ENCODE measurements at places on chromosomes 5 and 9. TPM values are rescaled to one million over a fixed set of nuclear protein-coding genes. Genes with fewer than 3 reads are reported as not detected.
A peak's percentile ranks its signal among the peaks of the same experiment; 100 is the strongest.

DNA sequence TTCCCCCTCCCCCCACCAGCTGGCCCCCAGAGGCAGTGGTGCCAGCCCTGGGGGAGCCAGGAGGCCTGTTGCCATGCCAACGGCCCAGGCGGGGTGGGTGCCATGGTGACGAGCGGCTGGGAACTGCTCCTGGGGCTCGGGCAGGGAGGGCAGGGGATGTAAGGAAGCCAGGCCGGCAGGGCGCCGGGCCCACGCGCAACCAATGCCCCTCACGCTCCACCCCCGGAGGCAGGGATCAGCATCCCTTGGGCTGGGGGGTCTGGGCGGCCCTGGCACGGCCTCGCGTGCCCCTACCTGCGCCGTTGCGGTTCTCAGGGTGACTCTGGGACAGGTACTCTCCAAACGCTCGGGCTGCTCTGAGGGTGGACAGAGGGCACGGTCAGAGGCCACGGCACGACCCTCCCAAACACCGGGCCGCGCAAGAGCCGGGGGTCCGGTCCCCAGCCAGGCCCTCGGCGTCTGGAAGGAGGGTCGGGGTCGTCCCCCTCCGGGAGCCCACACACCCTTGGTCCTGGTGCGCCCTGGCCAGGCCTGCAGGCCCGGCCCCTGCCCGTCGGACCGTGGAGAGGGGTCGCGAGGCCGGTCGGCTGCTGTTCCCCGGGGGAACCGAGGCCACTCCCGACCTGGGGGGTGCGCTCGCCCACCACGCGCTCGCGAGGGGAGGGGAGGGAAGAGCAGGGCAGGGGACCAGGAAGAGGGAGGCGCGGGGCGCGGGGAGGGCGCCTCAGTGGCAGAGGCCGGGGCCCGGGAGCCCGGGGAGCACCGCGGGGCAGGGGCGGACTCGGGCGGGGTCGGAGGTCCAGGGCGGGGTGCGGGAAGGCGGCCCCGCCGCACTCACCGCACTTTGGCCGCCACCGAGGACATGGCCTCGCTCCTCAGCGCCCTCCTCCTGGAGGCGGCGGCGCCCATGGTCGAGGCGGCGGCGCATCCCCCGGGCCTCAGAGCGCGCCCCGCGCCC is 661 bp downstream of the NSMF start:
- DNase-seq = no peak

DNA sequence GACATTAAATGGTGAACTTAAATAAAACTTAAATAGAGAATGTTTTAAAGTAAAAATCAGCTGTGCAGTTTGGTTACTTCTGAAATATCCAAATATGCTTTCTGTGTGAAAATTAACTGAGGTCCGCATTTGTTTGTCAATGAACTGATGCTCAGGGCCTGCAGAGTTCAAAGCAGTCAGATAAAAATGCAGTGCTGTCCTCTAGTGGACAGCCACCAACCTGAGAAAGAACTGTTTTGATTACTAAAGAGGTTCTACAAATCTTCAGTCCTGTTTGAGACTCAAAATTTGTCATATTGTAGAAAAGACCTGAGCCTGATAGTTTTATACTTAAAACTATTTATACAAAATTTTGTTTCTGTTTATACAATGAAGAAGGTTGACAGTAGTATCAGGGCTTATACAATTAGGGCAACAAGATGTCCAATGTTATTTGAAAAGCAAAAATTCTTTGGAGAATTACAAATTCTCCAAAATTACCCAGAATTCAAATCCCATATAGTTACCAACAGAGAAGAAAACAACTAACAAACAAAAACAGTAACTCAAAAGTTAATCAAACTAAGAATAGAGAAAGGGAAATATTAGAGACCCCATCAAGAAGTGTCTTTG is 232.3 kb upstream of the TBCA start:
- DNase-seq = no peak

GRCh38 chr5:51384281-51384840 is 1.1 kb downstream of the ISL1 start:
- no peak for DNase-seq

SPATA31A5 gene
- not detected for total RNA-seq

RALGPS1 gene
- 4.8 TPM for total RNA-seq

DNA sequence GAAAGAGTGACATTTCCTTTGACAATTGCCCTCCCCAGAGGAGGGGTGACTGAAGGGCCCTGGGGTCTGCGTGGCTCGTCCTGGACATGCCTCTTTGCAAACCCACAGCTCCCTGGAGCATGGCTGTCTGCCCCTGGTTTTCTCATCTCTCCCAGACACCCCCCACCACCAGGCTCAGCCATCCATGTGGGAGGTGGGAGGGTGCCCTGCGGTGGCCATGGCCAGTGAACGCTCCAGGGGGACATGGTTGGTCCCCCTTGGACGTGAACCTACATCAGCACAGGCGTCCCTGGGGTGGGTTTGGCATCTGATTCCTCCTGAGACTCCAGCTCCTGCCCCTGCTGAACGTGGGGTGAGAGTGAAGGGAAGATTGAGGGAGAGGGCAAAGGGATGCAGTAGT is 67.7 kb upstream of the LMX1B start:
- DNase-seq = no peak

- DNase-seq = no peak
Measured at GRCh38 chr9:133716564-133717112, 21.5 kb downstream of the SARDH start.

DNA sequence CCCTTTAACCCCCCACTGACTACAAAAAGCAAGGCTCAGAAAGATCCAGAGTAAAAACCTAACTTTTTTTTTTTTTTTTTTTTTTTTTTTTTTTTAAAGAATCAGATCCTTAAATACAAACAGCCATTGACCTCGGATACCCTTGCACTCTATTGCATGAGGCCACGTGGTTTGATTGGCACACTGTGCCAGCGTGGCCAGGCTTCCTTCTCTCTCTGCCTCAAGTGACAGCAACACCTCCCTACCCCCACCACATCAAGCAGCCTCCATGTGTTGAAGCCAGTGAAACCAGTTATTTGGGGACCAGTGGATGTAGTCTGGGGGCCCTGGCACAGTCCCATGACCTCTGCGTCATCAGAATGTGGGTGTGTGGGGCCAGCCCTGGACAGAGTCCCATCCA is 71.4 kb downstream of the OTULIN start:
- DNase-seq = no peak

PLPP7 gene
- 13.9 TPM for total RNA-seq

DNA sequence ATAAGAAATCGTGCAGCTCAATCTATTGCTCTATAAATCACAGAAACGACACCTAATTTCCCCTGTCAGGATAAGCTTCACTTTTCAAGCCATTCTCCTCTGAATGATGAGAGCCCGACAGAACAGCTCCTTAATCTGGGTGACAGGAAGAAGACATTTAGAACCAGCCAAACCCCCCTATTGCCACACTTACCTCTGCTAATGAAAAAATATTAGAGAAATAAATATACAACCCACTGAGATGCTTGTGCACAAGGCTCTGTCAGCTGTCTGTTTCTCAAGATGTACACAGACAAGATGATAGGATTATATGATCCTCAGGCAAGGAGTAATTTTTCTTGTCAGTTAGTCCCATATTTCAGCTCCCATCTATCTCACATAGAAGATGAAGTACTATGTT is 57.5 kb upstream of the TRIM32 start:
- no peak for DNase-seq

KCNMB1 gene
- 0.93 TPM for total RNA-seq

STK10 gene
- total RNA-seq = 82.2 TPM

DNA sequence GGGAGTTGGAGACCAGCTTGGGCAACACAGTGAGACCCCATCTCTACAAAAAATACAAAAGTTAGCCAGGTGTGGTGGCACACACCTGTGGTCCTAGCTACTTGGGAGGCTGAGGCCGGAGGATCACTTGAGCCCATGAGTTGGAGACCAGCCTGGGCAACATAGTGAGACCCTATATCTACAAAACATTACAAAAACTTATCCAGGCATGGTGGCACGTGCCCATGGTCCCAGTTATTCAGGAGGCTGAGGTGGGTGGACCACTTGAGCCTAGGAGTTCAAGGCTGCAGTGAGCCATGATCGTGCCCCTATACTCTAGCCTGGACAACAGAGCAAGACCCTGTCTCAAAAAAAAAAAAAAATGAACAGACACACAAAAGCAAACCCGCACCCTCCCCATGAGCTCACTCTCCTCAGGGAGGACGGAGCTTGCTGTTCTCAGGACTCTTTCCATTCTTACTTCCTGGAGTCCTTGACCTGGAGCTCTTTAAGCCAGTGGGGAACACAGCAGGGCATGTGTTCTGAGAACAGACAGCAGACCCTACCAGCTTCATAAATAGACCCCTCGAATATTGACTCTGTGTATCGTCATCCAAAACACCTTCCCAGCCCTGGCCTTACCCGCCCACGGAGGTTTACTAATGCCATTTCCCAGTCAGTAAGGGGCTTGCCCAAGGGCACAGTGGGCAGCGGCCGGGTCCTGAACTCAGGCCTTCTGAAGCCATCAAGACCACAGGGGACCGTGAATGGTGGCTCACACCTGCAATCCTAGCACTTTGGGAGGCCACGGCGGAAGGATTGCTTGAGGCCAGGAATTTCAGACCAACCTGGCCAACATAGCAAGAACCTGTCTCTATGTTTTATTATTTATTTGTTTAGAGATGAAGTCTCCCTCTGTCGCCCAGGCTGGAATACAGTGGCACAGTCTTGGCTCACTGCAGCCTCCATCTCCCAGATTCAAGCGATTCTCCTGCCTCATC is 11.1 kb downstream of the PTGES2 start:
- DNase-seq = no peak

DNA sequence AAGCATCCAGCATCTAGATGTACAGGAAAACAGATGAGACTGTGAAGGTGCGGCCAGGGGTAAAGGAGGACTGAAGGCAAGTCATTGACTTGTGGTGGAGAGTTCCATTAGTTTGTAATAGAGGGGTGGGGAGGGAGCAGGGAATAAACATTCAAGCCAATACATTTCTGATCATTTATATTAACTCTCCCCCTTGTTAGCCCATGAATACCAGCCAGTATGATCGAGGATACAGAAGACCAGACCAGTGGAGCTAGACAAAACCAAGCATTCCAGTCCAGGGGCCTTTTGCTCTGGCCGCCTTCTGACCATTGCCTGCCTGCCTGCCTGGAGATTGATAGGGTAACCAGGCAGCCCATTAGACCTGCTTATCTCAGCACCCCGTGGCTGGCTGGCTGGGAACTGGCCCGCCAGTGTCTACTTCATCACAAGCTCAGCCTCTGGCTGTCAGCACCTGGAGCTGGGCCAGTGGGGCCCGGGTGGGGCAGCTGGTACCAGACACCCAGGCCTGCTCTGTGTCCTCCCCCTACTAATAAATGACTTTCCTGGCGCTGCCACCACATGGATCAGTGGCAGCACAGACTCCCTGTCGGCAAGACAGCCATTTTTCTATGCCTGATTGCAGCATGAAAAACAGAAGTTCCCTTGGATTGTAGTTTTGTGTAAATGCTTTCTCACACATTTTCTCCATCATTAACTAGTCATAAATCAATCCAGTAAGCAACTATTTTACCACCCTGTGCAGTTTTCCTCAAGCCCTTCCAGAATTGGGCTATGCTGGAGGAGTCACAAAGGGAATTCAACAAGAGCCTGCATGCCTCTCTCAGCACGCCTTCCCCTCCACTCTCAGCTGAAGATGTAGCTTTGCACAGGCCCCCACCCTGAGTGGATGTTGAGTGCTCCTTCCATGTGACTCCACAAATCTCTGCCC is 181.3 kb downstream of the SNCAIP start:
- DNase-seq = no peak

FBP2 gene
- total RNA-seq = not detected

CYLC2 gene
- not detected for total RNA-seq

ADAMTS13 gene
- 0.64 TPM for total RNA-seq

DNA sequence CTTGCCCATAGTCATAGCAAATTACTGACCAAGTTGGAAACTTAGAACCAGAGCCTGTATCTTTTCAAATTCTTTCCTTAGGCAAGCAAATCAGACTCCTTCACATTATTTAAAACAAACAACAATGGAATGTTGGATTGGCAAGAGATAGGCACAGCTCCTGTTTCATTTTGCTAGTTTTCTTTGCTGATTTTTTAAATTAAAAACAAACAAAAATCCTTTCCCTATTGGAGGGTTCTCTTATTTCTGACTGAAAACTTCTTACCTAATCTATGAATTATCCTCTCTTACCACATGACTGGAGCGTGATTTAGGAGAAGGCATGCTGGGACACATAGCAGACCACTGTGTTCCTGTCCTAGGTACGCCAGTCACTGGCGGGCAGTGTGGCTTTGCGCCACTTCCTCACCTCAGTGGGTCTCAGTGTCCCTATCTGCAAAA is 63.0 kb downstream of the TTC39B start:
- DNase-seq = no peak

DNA sequence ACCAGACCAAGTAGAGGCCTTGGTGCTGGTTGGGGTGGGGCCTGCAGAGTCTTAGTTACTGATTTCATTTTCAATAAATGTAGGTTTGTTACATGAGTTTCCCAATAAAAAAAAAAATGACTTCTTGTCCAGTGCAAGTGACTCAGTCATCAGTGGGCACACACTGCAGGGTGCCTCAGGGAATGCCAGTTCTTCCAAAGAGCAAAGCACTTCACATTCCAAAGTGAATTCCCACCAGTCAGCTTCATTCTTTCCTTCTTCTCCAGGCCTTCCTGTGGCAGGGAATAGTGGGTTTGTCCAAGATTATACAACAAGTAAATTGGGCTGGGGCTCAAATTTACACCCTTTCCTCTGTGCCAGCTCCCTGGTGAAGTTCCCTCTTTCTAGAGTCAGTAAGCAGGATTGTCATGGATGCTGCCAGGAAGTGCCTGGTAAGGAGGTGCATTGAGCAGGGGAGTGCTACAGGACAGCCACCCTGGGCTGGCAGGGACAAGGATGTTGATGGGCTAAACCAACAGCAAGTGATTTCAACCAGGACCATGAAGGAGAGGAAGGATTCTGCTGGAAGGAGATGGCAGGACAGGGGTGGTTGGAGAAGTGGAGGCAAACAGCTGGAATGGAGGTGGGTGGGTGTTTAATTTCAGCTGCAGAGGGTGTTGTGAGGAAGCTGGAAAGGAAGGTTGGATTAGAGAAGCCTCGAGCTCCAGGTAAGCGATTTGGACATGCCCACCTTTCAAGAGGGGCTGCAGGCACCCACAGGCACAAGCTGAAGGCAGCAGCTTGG is 3.7 kb upstream of the B4GALT7 start:
- peak; percentile 22 for DNase-seq

SHISAL2B gene
- not detected for total RNA-seq

CTNND2 gene
- 1.8 TPM for total RNA-seq

- no peak for DNase-seq
Measured at GRCh38 chr9:123368023-123368422, 12.0 kb downstream of the CRB2 start.

GABRA1 gene
- total RNA-seq = not detected
